Inflammatory macrophage (primary cell): ENCODE measurements at places on chromosomes 5 and 9.

DNA sequence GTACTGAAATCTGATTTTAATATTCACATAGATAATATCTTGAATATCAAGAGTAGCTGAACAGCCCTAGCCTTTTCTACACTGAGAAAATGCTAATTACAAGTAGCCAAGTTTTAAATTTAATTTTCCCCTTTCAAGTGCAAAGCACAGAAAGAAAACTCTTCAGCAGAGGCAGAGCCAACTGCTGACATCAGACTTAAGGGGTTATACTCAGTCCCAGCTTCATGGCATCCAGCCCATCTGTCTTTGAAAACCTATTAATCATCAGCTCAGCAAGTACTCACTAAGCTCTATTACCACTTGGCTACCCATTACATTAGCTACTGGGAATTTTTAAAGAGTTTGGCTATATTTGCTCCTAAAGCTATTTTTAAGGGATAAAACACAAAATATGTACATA is 220.5 kb downstream of the SLC12A2 start:
- no peak for DNase-seq

DNA sequence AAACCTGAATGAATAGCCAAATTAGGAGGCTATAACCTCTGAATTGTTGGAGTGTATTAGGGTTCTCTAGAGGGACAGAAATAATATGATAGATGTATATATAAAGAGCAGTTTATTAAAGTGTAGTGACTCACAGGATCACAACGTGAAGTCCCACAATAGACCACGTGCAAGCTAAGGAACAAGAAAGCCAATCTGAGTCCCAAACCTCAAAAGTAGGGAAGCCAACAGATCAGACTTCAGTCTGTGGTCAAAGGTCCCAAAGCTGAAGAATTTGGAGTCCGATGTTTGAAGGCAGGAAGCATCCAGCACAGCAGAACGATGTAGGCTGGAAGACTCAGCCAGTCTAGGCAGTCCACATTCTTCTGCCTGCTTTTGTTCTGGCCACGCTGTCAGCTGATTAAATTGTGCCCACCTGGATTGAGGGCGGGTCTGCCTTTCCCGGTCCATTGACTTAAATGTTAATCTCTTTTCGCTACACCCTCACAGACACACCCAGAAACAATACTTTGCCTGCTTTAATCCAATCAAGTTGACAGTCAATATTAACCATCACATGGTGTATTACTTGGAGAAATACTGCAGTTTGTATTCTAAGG is 550.6 kb downstream of the CDH10 start:
- no peak for DNase-seq

GRCh38 chr5:135007305-135007704 is 26.7 kb downstream of the PITX1 start:
- DNase-seq: no peak

GRCh38 chr9:21583628-21584377 is 101.7 kb upstream of the IFNE start:
- no peak for DNase-seq

DNA sequence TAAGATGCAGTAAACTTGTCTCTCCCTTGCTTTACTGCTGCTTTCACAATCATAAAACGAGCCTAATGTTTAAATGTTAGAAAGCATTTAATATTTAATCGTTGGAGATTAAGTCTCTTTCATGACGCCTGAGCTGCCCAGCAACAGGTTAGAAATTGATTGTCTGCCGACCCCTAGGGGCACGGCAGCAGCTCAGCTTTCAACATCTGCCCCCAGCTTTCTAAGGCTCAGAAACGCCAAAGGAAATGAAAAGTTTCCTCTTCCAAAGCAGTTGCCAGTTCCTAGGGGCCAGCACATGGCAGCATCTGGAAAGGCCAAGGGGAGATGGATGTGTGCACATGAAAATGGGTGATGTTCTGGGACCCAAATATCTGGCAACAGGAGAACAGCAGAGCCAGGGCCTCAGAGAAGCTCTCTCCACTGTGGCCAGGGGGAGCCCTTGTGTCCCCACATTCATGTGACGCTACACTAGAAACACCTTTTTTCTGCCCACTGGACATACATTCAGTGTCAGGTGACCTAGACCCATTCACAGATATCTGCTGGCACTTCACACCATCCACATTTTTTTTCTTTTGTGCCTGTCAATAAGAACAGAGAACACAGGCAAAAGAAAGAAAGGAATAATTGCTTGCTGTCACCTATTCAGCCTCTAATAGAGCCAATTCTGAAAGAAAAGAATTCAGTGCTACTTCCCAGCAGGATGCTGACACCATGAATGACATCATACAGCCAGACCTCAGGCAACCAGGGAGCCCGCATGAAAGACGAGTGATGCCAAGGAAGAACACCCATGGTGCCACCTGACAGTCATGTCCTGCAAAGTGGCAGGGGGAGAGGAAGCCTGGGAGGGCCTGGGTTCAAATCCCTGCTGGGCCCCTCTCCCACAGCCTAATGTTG is 205.0 kb upstream of the TAS2R1 start:
- DNase-seq: no peak

GRCh38 chr9:86639899-86640379 is 285.7 kb upstream of the TUT7 start:
- DNase-seq: no peak

DNA sequence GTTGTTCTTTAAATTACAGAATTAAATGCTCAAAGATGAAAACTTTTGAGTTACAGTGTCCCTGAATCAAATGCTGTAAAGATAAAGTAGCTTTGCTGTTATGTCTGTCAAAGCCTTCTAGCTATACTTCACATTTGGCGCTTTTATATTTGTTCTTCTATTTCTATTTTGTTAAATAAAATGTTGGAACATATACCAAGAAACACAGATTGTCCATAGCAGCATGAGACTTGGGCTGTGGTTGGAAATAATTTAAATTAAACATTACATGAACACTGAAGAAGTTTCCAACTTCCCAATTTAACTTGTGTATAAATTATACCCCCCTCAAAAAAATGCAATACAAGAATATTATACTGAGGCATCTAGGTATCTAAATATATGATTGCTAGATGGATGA is 249.8 kb downstream of the NR2F1-AS1 start:
- no peak for DNase-seq

- DNase-seq: no peak
These were observed 26.5 kb upstream of the CLPTM1L start for GRCh38 chr5:1371218-1371971.

GRCh38 chr9:98031935-98032334 is 24.6 kb upstream of the NANS start:
- DNase-seq: no peak

DNA sequence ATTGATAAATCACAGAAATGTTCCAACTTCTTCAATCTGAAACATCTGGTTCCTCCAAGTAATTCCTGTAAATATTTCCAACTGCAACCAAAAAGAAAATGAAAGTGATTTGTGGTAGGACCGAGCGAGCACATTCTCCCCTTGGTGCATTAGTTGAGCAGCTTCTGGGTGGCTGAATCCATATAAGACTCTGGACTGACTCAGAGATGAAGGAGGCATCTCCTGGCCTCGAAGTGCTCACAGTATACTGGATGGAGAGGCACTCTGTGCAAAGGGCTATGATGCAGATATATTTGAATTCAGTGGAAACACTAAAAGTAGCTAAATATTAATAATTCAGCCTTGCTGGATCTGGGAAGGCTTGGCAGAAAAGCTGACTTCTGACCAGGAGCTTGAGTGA is 265.0 kb downstream of the MARCHF11 start:
- DNase-seq: no peak

GRCh38 chr9:2319421-2319820 is 302.2 kb upstream of the VLDLR start:
- no peak for DNase-seq

DNA sequence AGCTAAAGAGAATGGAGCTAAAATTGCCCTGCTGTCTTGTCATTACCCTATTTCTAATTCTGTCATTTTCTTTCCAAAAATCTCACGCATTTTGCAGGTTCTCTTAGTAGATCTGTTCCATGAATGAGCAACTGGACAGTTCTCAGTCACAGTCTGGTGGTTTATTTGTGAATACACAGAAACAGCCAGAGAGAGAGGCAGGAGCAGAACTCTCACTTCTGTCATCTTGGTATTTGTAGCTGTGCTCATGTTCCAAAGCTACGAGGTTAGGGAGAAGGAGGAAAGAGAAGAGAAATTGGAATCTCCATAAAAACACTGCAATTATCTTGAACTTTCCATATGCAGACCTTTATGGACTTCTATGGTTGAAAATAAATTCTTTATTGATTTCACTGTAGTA is 118.0 kb upstream of the OR13F1 start:
- no peak for DNase-seq

GRCh38 chr9:129586245-129586644 is 34.7 kb downstream of the C9orf50 start:
- no peak for DNase-seq

DNA sequence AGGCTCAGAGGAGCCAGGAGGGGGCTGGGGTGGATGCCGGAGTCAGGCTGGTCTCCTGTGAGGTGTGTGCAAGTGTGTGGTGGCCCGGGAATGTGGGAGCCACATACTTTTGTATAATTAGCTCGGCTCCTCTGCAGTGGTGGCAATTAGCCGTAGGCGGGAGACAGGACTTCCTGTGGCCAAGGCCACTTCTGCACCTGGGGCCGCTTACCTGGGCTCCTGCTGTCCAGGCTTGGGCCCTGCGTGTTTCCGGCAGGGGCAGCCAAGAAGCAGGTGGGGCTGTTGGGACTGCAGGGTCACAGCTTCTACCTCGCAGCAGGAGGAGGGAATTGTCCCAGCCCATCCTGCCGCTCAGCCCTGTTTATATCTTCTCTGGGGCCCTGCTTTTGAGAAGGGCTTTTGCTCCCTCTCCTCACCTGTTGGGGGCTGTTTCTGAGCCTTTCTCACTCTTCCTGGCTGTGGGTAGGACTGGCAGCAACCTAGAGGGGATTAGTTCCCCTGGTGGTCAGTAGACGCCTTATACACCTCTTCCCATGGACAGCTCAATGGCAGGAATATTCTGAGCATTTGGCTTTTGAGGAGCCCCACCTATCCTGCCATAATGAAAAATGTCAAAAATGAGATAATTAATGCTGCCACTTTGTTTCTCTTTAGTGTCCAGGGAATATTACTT is 145.4 kb upstream of the PITX1 start:
- DNase-seq: no peak

GRCh38 chr9:102728946-102729345 is 266.2 kb upstream of the CYLC2 start:
- DNase-seq: no peak

GRCh38 chr5:139668064-139668880 is 20.1 kb downstream of the CXXC5 start:
- DNase-seq: peak; percentile 36
